ENCODE measurements at places on chromosomes 3 and 15. TPM values are rescaled to one million over a fixed set of nuclear protein-coding genes. Genes with fewer than 3 reads are reported as not detected.

Gene GXYLT2
- total RNA-seq, result 23.9 TPM

Gene TEX9
- 5.8 TPM for total RNA-seq

Gene TNFSF10
- total RNA-seq, result 24.6 TPM

Gene BNC1
- 0.55 TPM for total RNA-seq

Gene ADCY5
- 8.4 TPM for total RNA-seq

Gene SLC12A1
- not detected for total RNA-seq

Gene EPHB3
- 3.1 TPM for total RNA-seq

Gene GPR149
- not detected for total RNA-seq

Gene CNTN3
- total RNA-seq, result not detected

Gene MUC13
- 1.5 TPM for total RNA-seq

Gene B3GNT5
- total RNA-seq, result 2.7 TPM

Gene FBLN2
- total RNA-seq, result 8.3 TPM

Gene AQP9
- 0.81 TPM for total RNA-seq

Gene INKA1
- 5.5 TPM for total RNA-seq

Gene SENP8
- total RNA-seq, result 3.9 TPM

Gene RPS27L
- total RNA-seq, result 211 TPM

Gene CFAP100
- total RNA-seq, result not detected

- no peak for DNase-seq
- no peaks in the 10 kb centered on the region for H3K36me3 ChIP-seq
- peak overlapping the region; percentile 95 for H3K4me3 ChIP-seq
- no peaks in the 10 kb centered on the region for H3K27me3 ChIP-seq
- peak overlapping the region; percentile 91 for H3K27ac ChIP-seq
Observed at GRCh38 chr15:99566157-99566897, 543 bp downstream of the MEF2A start.

GRCh38 chr15:51731549-51732267 is 5.7 kb downstream of the LYSMD2 start:
- peaks cover 14% of the 10 kb centered on the region for H3K4me1 ChIP-seq
- no peaks in the 10 kb centered on the region for H3K36me3 ChIP-seq
- no peak overlapping the region for H3K4me3 ChIP-seq
- no peaks in the 10 kb centered on the region for H3K27me3 ChIP-seq
- H3K27ac ChIP-seq, result peak overlapping the region; percentile 76

- H3K4me1 ChIP-seq, result peaks cover 7% of the 10 kb centered on the region
Observed at GRCh38 chr15:78565951-78566774, 843 bp downstream of the CHRNA5 start.

- DNase-seq, result no peak
- H3K36me3 ChIP-seq, result no peaks in the 10 kb centered on the region
- H3K27ac ChIP-seq, result no peak overlapping the region
- H3K27me3 ChIP-seq, result no peaks in the 10 kb centered on the region
Observed at GRCh38 chr3:139715743-139716360, 38.1 kb upstream of the NMNAT3 start.

DNA sequence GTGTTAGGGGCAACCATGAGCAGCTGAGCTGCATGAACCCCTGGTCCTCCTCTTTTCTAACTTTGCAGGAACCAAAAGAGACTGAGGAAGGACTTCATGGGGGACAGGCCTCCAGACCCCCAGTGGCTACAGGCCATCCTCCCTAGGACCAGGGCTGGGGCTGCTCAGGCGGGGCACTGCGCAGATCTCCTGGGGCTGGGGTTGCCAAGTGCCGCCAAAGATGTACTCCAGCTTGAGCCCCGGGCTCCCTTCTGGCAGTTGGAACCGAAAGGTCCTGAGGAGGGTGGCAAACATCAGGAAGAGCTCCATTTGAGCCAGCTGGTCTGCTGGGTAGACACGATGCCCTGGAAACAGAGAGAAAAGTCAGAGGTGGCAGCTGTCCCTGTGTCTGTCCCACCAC is 11.1 kb upstream of the PARL start:
- no peaks in the 10 kb centered on the region for H3K4me1 ChIP-seq
- H3K36me3 ChIP-seq, result no peaks in the 10 kb centered on the region
- peaks cover 4% of the 10 kb centered on the region for H3K27me3 ChIP-seq
- no peak overlapping the region for H3K27ac ChIP-seq

GRCh38 chr3:32175607-32176197 is 62.8 kb upstream of the CMTM8 start:
- no peaks in the 10 kb centered on the region for H3K4me1 ChIP-seq
- DNase-seq, result peak; percentile 68
- H3K4me3 ChIP-seq, result no peak overlapping the region
- H3K27ac ChIP-seq, result no peak overlapping the region
- no peaks in the 10 kb centered on the region for H3K36me3 ChIP-seq

DNA sequence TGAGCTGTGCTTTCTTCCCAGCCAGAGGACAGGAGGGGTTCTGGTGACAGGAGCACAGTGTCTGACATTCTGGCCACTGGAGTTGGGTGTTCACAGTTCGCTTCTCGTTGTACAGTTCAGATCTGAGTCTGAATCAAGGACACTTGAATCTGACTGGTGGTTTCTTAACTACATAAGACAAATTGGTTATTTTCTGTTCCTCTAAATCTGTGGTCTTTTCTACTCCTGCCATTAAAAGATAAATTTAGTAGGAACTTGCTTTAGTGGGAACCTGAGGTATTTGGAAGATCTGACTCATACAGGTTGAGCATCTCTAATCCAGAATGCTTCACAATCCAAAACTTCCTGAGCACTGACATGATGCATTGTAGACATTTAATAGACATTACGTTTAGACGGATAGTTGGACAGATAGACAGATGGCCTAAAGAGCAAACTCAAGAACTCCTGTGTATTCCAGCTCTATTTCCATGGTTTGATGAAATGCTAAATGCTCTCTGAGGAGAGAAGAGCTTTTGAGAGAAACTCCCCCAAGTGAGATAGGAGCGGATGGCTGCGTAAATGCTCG is 71.0 kb downstream of the CCK start:
- peaks cover 63% of the 10 kb centered on the region for H3K36me3 ChIP-seq
- H3K4me3 ChIP-seq, result no peak overlapping the region
- no peaks in the 10 kb centered on the region for H3K4me1 ChIP-seq
- H3K27me3 ChIP-seq, result no peaks in the 10 kb centered on the region
- no peak overlapping the region for H3K27ac ChIP-seq

DNA sequence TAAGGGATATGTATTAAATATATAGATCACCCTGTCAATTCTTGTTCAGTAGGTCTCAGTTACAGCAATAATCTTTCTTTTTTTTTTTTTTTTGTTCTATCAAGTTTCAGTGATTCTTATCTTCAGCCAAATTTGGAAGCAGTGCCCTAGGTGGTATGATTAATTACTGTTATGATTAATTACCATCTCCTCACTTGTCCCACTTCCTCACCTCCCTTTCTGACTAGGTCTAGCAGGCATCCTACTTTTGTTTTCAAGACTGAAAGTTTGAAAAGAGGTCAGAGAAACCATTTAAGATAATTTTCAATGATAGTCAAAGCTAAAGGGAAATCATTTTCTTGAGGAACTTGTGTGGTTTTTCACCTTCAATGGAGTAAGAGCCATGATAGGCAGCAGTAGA is 144.0 kb upstream of the CNTN4 start:
- H3K27me3 ChIP-seq, result no peaks in the 10 kb centered on the region
- H3K4me3 ChIP-seq, result no peak overlapping the region
- H3K27ac ChIP-seq, result no peak overlapping the region
- H3K4me1 ChIP-seq, result no peaks in the 10 kb centered on the region
- DNase-seq, result no peak

- no peaks in the 10 kb centered on the region for H3K4me1 ChIP-seq
- H3K36me3 ChIP-seq, result no peaks in the 10 kb centered on the region
- H3K4me3 ChIP-seq, result no peak overlapping the region
- H3K27me3 ChIP-seq, result no peaks in the 10 kb centered on the region
- DNase-seq, result no peak
- H3K27ac ChIP-seq, result no peak overlapping the region
Observed at GRCh38 chr3:194462936-194463335, 23.9 kb downstream of the ATP13A3 start.

GRCh38 chr15:87827131-87827530 is 429.4 kb downstream of the NTRK3 start:
- H3K4me1 ChIP-seq, result no peaks in the 10 kb centered on the region
- no peaks in the 10 kb centered on the region for H3K27me3 ChIP-seq
- no peak for DNase-seq
- H3K27ac ChIP-seq, result no peak overlapping the region
- no peak overlapping the region for H3K4me3 ChIP-seq

DNA sequence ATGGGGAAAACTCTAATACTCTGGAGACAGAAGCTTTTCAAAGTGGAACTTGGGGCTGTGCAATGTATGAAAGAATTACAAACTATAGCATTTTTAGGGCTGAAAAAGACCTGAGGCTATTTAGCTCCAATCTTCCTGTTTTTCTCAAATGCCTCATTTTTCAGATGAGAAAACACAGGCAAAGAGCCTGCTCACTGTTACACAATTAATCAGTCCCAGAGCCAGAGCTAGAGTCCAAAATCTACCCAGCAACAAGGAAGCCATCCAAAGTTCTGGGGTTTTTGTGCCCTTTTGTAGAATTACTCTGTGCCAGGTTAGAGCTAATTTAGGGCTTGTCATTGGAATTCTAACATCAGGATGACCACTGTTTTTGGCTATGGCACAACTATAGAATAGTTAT is 45.5 kb downstream of the GPR149 start:
- H3K27me3 ChIP-seq, result peaks cover 3% of the 10 kb centered on the region
- no peak for DNase-seq
- no peak overlapping the region for H3K27ac ChIP-seq
- no peaks in the 10 kb centered on the region for H3K4me1 ChIP-seq
- no peak overlapping the region for H3K4me3 ChIP-seq

- no peaks in the 10 kb centered on the region for H3K36me3 ChIP-seq
- no peaks in the 10 kb centered on the region for H3K27me3 ChIP-seq
- no peak for DNase-seq
- no peaks in the 10 kb centered on the region for H3K4me1 ChIP-seq
Observed at GRCh38 chr3:61535826-61536225, 25.5 kb upstream of the PTPRG start.

DNA sequence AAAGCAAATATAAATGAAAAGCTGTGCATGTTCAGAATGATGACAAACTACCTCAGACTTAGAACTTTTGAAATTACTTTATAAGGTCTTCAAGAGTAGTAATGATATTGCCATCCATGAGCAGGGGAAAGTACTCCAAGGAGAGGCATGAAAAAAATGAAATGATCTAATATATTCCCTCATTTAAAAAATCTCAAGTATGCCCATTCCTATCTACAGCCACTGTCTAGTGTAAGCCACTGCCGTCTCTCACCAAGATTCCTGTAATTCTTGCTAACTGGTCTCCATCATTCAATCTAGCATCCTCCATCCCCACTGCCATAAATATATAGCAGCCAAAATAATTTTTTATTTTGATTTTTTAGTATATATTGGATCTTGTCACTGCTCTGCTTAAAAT is 258.8 kb downstream of the PLOD2 start:
- H3K27ac ChIP-seq, result no peak overlapping the region
- no peak overlapping the region for H3K4me3 ChIP-seq
- H3K4me1 ChIP-seq, result no peaks in the 10 kb centered on the region
- no peaks in the 10 kb centered on the region for H3K27me3 ChIP-seq
- H3K36me3 ChIP-seq, result no peaks in the 10 kb centered on the region

DNA sequence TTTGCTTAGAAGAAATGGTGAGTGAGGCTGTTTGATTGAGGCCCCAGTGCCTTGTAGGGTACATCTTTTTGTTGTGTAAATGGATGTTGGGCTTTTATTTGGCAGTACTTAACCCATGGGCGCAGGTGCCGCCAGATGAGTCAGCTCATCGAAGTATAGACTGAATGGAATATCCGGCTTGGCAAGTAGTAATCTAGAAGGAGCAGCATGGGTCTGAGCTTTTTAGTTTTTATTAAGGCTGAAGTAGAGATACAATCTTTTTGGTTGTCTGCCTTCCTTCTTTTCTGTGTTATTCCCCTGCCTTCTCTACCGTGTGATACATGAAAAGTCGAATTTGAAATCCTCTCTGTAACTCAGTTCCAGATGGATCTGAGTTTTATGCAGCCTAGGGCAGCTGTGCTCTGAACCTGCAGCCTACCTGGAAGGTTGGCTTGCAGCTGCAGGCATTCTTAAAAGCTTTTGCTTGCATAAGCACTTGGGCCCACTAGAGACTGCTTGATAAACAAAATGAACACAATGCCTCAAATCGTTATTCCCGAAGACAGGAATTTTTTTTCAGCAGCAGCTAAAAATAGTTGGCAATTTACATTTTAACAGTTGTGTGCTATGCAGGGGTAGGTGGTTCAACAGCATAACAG is 177.5 kb upstream of the CGNL1 start:
- H3K4me1 ChIP-seq, result peaks cover 11% of the 10 kb centered on the region
- H3K27me3 ChIP-seq, result no peaks in the 10 kb centered on the region
- no peak for DNase-seq
- no peak overlapping the region for H3K27ac ChIP-seq

GRCh38 chr3:77139624-77140023 is 99.7 kb downstream of the ROBO2 start:
- H3K4me1 ChIP-seq, result no peaks in the 10 kb centered on the region
- H3K27me3 ChIP-seq, result no peaks in the 10 kb centered on the region
- no peak overlapping the region for H3K4me3 ChIP-seq
- no peaks in the 10 kb centered on the region for H3K36me3 ChIP-seq
- no peak for DNase-seq

GRCh38 chr3:14810801-14811661 is 7.7 kb upstream of the FGD5 start:
- no peaks in the 10 kb centered on the region for H3K4me1 ChIP-seq
- H3K36me3 ChIP-seq, result no peaks in the 10 kb centered on the region
- DNase-seq, result no peak
- H3K27me3 ChIP-seq, result peaks cover 11% of the 10 kb centered on the region

GRCh38 chr15:57213862-57214261 is 162.4 kb upstream of the CGNL1 start:
- no peak overlapping the region for H3K27ac ChIP-seq
- no peak for DNase-seq
- H3K4me3 ChIP-seq, result no peak overlapping the region
- peaks cover 7% of the 10 kb centered on the region for H3K4me1 ChIP-seq

GRCh38 chr3:94336046-94336753 is 273.3 kb downstream of the NSUN3 start:
- H3K27me3 ChIP-seq, result no peaks in the 10 kb centered on the region
- no peak for DNase-seq
- no peaks in the 10 kb centered on the region for H3K4me1 ChIP-seq
- H3K4me3 ChIP-seq, result no peak overlapping the region
- H3K27ac ChIP-seq, result no peak overlapping the region

- no peaks in the 10 kb centered on the region for H3K36me3 ChIP-seq
- peak overlapping the region; percentile 61 for H3K27ac ChIP-seq
- no peak for DNase-seq
- H3K27me3 ChIP-seq, result no peaks in the 10 kb centered on the region
- H3K4me3 ChIP-seq, result no peak overlapping the region
- peaks cover 17% of the 10 kb centered on the region for H3K4me1 ChIP-seq
Observed at GRCh38 chr3:183386651-183387050, 41.8 kb downstream of the MCF2L2 start.

- H3K27ac ChIP-seq, result no peak overlapping the region
- H3K27me3 ChIP-seq, result no peaks in the 10 kb centered on the region
- H3K36me3 ChIP-seq, result no peaks in the 10 kb centered on the region
- no peak for DNase-seq
- no peak overlapping the region for H3K4me3 ChIP-seq
Observed at GRCh38 chr3:120875989-120876388, 32.0 kb upstream of the STXBP5L start.

DNA sequence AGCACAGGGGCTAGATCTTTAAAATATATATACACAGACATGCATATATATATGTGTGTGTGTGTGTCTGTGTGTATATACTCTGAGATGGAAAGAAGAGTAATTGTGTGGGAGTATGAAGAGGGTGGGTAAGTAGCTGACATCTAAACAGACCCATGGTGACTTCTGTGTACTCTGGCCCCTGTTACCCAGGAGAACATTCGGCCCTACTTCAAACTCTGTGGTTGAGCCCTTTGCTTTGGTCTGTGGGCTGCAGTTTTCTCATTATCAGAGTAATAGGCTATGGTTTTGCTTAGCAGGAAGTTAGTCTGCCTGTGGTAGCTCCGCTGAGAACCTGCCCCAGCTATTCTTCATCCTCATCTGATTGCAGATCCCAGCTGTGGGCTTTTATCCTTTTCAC is 141.4 kb downstream of the RBPMS2 start:
- no peak overlapping the region for H3K27ac ChIP-seq
- H3K36me3 ChIP-seq, result no peaks in the 10 kb centered on the region
- no peaks in the 10 kb centered on the region for H3K27me3 ChIP-seq
- H3K4me3 ChIP-seq, result no peak overlapping the region
- DNase-seq, result no peak
- H3K4me1 ChIP-seq, result peaks cover 16% of the 10 kb centered on the region
